Uterus (tissue), 4 donors: ENCODE measurements at places on chromosomes 5 and 9. TPM values are rescaled to one million over a fixed set of nuclear protein-coding genes. Genes with fewer than 3 reads are reported as not detected.

SLC6A19 gene
- total RNA-seq, result under 0.01 TPM

DNA sequence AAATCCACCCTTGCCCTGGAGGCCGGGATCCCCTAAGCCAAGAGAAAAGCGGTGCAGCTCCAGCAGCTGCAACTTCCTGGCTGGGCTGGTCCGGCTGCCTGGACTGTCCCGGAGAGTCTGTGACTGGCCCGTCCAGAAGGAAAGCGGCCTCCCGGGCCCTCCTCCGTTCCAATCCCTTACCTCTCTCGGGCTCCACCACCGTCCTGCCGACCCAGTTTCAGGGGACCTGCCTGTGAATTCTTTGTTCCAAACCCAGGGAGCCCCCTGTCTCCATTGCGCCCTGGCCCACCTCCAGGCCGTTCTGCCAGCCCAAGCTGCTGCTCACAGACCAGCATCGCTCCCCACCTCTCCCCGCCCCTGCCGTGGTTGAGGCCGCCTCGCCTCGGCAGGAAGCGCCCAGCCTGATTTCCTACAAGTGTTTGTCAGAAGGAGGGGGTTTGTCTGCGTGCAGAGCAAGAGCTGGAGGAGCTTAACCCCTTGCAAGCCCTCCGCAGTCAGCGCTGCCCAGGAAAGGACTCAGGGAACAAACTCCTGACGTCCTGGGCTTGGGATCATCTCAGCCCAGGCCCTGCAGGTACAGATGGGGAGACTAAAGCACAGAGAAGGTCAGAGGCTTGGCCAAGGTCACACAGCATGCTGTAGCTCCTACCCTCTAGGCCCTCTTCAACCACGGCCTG lies at the start of gene AKNA:
Gene AKNA (minus strand): TSS at position 303 of the 677 bp plus-strand sequence. CDS start 6,649 bp downstream, outside the sequence.
- peaks cover 48% of the 10 kb centered on the region for H3K4me1 ChIP-seq
- DNase-seq, result peak; percentile 77
- peak within 1 kb of the TSS; percentile 56 for H3K4me3 ChIP-seq
- H3K36me3 ChIP-seq, result no peaks in the 10 kb centered on the region
- H3K27ac ChIP-seq, result peak within 1 kb of the TSS; percentile 98

- H3K27ac ChIP-seq, result no peak overlapping the region
- H3K4me1 ChIP-seq, result no peaks in the 10 kb centered on the region
- no peaks in the 10 kb centered on the region for H3K36me3 ChIP-seq
- no peak for DNase-seq
- no peak overlapping the region for H3K4me3 ChIP-seq
Measured at GRCh38 chr5:169763376-169764017, 126.4 kb downstream of the DOCK2 start.

DNA sequence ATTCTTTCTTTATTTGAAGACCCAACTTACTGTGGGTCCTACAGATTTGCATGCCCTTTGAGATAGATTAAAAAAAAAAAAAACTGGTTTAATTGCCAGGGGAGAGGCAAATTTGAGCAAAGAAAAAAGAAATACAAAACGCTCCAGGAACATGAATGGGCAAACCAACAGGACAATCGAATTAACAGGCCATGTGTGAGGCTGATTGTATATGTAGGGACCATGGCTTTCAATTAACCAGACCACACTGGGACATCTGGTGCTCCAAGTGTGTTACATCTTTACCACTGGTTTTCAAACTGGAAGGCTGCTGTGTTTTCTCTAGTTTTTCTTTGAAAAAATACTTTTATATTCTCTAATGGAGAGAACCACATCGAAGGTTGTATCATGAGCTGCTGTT lies 612.1 kb upstream of the SEMA6A start:
- no peaks in the 10 kb centered on the region for H3K36me3 ChIP-seq
- H3K27ac ChIP-seq, result no peak overlapping the region
- H3K4me3 ChIP-seq, result no peak overlapping the region
- no peaks in the 10 kb centered on the region for H3K27me3 ChIP-seq
- DNase-seq, result no peak

DNA sequence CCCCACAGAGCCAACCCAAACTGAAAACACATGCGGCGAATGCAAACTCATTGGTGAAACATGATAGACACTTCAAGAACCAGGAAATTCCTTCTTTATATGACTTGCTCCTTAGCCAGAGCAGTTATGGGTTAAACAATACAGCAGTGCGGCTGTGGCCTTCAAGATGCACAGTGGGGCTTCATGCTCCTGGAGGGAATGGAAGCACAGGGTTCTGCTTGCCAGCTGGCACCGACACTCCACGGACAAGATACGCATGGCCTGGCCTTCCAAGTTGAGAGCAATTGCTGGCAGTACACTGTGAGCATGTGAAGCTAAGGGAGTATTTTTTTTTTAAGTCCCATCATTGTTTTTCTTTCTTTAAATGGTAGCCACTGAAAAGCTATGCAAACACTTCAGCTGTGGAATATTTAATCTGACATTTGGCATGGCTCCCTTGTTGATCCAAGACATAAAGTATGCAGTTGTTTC lies 451.6 kb upstream of the CD180 start:
- H3K27me3 ChIP-seq, result no peaks in the 10 kb centered on the region
- H3K27ac ChIP-seq, result peak overlapping the region; percentile 77
- peaks cover 8% of the 10 kb centered on the region for H3K4me1 ChIP-seq
- DNase-seq, result peak; percentile 90
